ENCODE measurements at places on chromosomes 5 and 9. TPM values are rescaled to one million over a fixed set of nuclear protein-coding genes. Genes with fewer than 3 reads are reported as not detected.

GRCh38 chr9:9174358-9174757, 1374.8 kb upstream of the DMAC1 start:
- H3K4me1 ChIP-seq: peaks cover 7% of the 10 kb centered on the region
- H3K27me3 ChIP-seq: no peaks in the 10 kb centered on the region
- H3K36me3 ChIP-seq: no peaks in the 10 kb centered on the region
- no peak overlapping the region for H3K4me3 ChIP-seq
- H3K27ac ChIP-seq: no peak overlapping the region

DNA sequence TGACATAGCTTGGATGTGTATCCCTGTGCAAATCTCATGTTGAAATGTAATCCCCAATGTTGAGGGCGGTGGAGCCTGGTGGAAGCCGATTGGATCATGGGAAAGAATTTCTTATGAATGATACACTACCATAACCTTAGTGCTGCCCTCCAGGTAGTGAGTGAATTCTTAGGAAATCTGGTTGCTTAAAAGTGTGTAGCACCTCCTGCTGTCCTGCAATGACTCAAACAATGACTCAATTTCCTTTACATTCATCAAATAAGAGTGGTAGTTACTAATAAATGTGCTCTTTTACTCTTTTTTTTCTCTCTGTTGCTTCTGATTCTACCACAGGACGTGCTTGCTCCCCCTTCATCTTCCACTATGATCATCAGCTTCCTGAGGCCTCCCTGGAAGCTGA, 1696.0 kb upstream of the CDH9 start:
- no peak overlapping the region for H3K27ac ChIP-seq
- DNase-seq: no peak
- H3K36me3 ChIP-seq: no peaks in the 10 kb centered on the region
- H3K4me3 ChIP-seq: no peak overlapping the region
- H3K4me1 ChIP-seq: no peaks in the 10 kb centered on the region
- H3K27me3 ChIP-seq: no peaks in the 10 kb centered on the region

DNA sequence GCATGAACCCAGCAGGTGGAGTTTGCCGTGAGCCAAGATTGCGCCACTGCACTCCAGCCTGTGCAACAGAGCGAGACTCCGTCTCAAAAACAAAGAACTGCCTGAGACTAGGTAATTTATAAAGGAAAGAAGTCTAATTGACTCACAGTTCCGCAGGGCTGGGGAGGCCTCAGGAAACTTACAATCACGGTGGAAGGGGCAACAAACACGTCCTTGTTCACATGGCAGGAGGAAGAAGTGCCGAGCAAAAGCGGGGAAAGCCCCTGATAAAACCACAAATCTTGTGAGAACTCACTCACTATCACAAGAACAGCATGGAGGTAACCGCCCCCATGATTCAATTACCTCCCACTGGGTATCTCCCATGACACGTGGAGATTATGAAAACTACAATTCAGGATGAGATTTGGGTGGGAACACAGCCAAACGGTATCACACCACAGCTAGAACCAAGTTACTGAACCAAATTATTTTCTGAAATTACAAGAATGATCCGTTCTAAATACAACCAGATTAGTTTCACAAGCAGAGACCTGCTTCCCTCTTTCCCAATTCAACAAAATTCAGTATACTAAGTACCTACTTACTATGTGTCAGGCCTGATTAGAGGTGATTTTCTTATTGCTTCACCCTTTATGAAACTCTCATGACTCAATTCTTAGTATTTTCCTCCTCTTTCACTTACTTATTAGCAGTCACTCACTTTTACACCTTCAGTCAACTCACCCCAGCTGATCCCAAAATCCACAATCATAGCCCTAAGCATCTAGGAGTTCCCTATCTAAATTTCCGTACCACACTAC, 8.4 kb downstream of the UBTD2 start:
- no peak for DNase-seq
- no peak overlapping the region for H3K4me3 ChIP-seq
- no peaks in the 10 kb centered on the region for H3K4me1 ChIP-seq

GRCh38 chr5:108545301-108545700, 163.4 kb upstream of the FBXL17 start:
- no peak overlapping the region for H3K27ac ChIP-seq
- H3K4me3 ChIP-seq: no peak overlapping the region
- peaks cover 28% of the 10 kb centered on the region for H3K4me1 ChIP-seq
- no peaks in the 10 kb centered on the region for H3K36me3 ChIP-seq

- no peaks in the 10 kb centered on the region for H3K27me3 ChIP-seq
- H3K36me3 ChIP-seq: peaks cover 7% of the 10 kb centered on the region
- no peak overlapping the region for H3K27ac ChIP-seq
- DNase-seq: no peak
These were observed 14.5 kb downstream of the PLPP1 start for GRCh38 chr5:55520117-55520839.

DNA sequence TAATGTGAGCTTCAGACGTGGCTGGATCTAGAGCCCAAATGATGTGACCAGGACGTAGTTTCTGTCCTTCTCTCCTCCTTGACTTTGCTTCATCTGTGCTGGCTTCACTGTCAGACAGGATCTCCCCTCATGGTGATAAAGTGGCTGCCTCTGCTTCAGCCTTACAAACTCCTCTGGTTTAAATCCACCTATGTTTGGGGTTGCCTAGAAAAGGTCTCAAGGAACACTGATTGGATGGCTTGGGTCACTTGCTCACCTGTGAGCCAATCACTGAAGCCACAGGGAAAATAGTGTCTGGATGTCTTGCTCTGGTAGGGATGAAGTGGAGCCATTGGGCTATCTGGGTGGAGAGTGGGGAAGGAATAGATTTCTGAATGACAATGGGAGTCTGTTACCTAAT, 36.1 kb downstream of the FGF18 start:
- H3K27ac ChIP-seq: no peak overlapping the region
- H3K4me1 ChIP-seq: peaks cover 3% of the 10 kb centered on the region
- H3K27me3 ChIP-seq: peaks cover 3% of the 10 kb centered on the region
- H3K4me3 ChIP-seq: no peak overlapping the region
- H3K36me3 ChIP-seq: peaks cover 5% of the 10 kb centered on the region
- no peak for DNase-seq

DNA sequence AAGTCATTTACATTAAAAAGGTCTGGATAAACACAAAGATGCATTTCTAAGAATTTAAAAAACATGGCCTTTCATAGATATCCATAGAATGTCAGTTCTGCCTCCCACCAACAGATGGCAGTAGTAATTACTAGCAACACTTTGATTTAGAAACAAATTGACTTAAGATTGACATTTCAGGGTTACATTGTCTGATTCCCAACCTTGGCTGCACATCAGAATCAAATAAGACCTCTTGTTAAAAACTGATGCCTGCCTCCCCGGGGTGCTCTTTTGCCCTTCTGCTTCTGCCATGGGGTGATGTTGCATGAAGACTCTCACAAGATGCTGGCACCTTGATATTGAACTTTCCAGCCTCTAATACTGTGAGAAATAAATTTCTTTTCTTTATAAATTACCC, 146.2 kb upstream of the GPR151 start:
- no peak overlapping the region for H3K4me3 ChIP-seq
- H3K36me3 ChIP-seq: peaks cover 14% of the 10 kb centered on the region
- no peak overlapping the region for H3K27ac ChIP-seq
- DNase-seq: no peak
- H3K27me3 ChIP-seq: no peaks in the 10 kb centered on the region
- H3K4me1 ChIP-seq: no peaks in the 10 kb centered on the region

DNA sequence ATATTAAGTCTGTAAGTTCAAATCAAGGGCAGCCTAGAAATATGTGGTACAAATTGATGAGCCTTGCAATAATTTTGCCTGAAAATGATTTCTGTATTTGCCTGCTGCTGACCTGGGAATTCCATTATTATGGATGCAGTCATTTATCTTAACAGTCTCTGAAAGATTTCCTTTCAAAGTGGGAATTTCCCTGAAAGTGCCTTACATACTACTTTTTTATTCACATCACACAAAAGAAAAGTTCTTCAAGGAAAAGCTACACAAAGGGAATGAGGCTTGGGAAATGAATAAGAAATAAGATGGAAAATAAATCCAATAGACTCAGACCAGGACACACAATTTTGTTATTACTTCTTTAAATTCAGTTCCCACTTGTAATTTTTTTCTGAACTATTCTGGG, 537.8 kb upstream of the PTGER4 start:
- H3K4me3 ChIP-seq: no peak overlapping the region
- peaks cover 32% of the 10 kb centered on the region for H3K4me1 ChIP-seq
- H3K27me3 ChIP-seq: no peaks in the 10 kb centered on the region
- no peak for DNase-seq
- peaks cover 12% of the 10 kb centered on the region for H3K36me3 ChIP-seq

- no peaks in the 10 kb centered on the region for H3K27me3 ChIP-seq
- H3K4me1 ChIP-seq: peaks cover 20% of the 10 kb centered on the region
- H3K36me3 ChIP-seq: peaks cover 17% of the 10 kb centered on the region
These were observed 36.7 kb downstream of the ZNF618 start for GRCh38 chr9:113912816-113913215.

- no peaks in the 10 kb centered on the region for H3K27me3 ChIP-seq
- peaks cover 20% of the 10 kb centered on the region for H3K36me3 ChIP-seq
- no peak overlapping the region for H3K4me3 ChIP-seq
- peaks cover 7% of the 10 kb centered on the region for H3K4me1 ChIP-seq
- no peak for DNase-seq
- no peak overlapping the region for H3K27ac ChIP-seq
These were observed 216.9 kb upstream of the TLX3 start for GRCh38 chr5:171092194-171092593.

DNA sequence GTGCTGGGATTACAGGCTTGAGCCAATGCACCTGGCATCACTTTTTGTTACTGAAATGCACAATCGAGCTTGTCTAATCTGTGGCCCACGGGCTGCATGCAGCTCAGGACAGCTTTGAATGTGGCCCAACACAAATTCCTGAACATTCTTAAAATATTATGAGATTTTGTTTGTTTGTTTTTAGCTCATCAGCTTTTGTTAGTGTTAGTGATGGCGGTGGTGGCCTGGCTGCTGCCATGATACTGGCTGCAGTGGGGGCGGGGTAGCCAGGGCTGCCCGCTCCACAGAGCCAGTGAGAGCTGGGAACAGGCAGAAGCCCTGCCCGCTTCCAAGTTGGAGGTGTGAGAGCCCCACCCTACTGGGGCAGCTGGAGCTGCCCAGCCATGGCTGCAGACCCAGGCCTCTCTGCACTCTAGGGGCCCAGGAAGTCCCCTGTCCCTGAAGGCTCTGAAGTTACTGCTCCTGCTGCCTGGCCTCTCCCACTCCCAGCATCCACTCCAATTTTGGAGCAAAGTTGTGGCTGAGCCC, 76.6 kb upstream of the SHB start:
- no peak for DNase-seq
- H3K27ac ChIP-seq: no peak overlapping the region
- H3K36me3 ChIP-seq: no peaks in the 10 kb centered on the region
- peaks cover 23% of the 10 kb centered on the region for H3K27me3 ChIP-seq
- no peak overlapping the region for H3K4me3 ChIP-seq

DNA sequence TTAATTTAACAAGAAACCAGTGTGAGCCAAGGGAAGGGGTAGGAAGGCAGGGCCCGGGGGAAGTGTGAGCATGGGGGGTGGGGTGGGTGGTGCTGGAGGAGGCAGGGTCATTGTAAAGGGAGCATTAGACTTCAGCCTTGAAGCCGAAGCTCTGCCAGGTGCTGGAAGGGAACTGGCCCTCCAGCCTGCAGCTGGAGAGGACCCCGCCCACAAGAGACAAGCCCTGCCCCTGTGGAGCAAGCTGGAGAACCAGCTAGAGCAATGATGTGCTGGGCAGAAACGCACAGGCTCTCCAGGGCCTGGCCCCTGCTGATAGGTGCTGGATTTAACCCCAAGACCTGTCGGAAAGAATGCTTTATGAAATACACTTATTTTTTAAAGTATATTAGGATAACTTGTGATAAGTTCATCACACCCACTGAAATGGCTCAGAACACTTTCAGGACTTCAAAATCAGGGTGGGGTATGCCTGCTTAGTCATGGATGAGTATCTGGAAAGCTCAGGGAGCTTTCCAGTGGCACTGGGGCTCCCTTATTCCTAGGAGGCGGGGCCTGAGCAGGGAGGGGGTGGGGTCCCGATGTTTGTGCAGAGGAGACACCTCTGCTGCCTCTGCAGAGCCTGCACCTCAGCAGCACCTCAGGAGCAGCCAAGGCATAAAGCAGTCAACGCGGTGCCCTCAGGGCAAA, 27.1 kb downstream of the UBE2QL1 start:
- peak overlapping the region; percentile 15 for H3K4me3 ChIP-seq
- no peaks in the 10 kb centered on the region for H3K36me3 ChIP-seq
- peaks cover 14% of the 10 kb centered on the region for H3K4me1 ChIP-seq
- DNase-seq: no peak
- peaks cover 24% of the 10 kb centered on the region for H3K27me3 ChIP-seq
- peak overlapping the region; percentile 75 for H3K27ac ChIP-seq

DNA sequence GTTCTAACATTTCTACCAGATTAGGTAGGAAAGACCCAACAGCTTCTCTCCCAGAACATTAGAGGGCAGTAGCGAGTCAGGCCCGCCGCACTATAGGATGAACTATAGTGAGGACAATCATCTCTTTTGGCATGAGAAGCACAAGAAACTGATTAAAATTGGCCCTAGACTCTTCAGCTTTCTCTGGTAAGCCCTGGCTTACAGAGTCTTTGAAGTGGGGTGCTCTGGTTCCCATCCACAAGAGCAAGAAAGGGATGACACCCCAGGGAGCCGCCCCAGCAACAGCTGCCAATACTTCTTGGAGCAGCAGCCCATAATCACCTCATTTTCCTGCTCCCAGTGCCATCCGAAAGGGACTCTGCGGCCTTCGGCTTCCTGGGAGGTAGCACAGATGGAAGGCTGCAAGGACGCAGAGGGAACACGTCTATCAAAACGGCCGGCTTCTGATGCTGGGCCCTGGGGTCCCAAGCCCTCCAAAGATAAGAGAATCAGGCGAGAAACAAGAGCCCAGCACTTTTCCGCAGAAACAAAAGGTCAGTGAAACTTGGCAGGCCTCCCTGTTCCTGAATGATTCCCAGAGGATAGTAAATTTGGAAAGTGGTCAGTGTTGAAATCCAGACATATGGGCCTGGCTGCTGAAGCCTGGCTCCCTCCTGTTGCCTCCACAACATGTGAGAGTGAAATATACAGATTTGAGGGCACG, 69.3 kb downstream of the HSD17B3 start:
- peak overlapping the region; percentile 55 for H3K27ac ChIP-seq
- DNase-seq: peak; percentile 47
- H3K4me1 ChIP-seq: peaks cover 15% of the 10 kb centered on the region
- H3K4me3 ChIP-seq: no peak overlapping the region

DNA sequence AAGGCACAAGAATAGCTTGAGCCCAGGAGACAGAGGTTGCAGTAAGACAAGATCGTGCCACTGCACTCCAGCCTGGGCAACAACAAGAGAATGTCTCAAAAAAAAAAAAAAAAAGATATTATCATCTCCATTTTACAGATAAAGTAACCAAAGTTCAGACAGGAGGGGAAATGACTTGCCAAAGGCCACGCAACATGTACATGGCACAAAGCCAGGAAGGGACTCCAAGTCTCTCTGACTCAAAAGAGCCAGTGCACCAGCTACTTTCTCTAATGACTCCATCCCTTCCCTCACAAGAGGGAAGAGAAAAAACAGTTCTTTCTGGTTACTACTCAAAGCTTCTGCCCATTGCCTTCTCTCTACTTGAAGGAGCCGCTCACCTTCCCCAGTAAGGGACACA, 34.1 kb downstream of the SIL1 start:
- no peak overlapping the region for H3K4me3 ChIP-seq
- H3K27ac ChIP-seq: peak overlapping the region; percentile 84
- no peaks in the 10 kb centered on the region for H3K27me3 ChIP-seq
- no peaks in the 10 kb centered on the region for H3K36me3 ChIP-seq

SLC6A7 gene
- total RNA-seq: not detected

SARDH gene
- 13.9 TPM for total RNA-seq

LCN2 gene
- total RNA-seq: not detected

GRIN3A gene
- 3.3 TPM for total RNA-seq

HSPA5 gene
- total RNA-seq: 253 TPM

TNFSF8 gene
- total RNA-seq: not detected

ZNF367 gene
- total RNA-seq: 4.4 TPM

SLC45A2 gene
- total RNA-seq: 0.45 TPM

FRMD3 gene
- 0.40 TPM for total RNA-seq

HACD4 gene
- 3.0 TPM for total RNA-seq

TEK gene
- 5.9 TPM for total RNA-seq

NUTM2G gene
- not detected for total RNA-seq
